ENCODE measurements at places on chromosomes 2 and 18. TPM values are rescaled to one million over a fixed set of nuclear protein-coding genes. Genes with fewer than 3 reads are reported as not detected.

CCDC150 gene
- total RNA-seq, result 14.6 TPM

IL1RN gene
- total RNA-seq, result not detected

APCDD1 gene
- total RNA-seq, result not detected

PKDCC gene
- total RNA-seq, result 0.81 TPM

ATP8B1 gene
- 66.6 TPM for total RNA-seq

CCDC74A gene
- 3.7 TPM for total RNA-seq

Data from bladder microvascular endothelial cell (primary cell).